HFFc6 (cell line): ENCODE measurements at places on chromosomes 6 and 20.

DNA sequence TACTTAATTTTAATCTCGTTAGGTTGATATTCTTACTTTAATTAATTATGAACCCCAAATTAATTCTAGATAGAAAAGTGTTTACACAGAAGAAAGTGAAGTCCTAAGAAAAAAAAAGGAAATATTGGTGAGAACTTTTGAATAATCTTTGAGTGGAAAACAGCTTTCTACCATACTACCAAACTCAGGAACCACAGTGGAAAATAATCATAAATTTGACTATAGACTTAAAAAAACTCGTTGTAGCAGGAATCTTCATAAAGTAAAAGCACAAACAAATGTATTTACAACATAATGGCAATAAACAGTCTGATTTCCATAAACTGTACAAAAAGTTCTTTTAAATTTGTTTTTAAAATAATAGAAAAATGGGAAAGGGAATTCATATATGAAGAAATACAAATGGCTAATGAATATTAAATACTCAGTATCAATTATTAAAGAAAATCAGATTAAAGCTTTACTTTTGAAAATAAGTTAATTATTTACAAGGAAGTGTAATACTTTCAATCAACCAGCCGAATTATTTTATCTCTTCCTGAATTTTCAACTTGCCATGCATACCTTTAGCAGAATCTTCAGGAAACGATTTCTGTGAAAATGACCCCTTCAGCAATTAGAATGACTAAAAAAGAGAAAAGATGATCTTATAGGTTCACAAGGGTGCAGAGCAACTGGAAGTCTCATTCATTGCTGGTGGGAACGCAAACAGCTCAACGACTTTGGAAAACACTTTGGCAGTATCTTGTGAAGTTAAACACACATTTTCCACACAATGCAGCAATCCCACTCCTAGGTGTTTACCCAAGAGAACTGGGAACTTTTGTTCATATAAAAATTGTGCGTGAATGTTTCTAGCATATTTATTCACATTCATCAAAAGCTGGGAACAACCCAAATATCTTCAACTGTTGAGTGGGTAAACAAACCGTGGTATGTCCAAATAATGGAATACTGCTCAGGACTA is 38.5 kb upstream of the BMP6 start:
- no peak overlapping the region for H3K27ac ChIP-seq
- H3K36me3 ChIP-seq = no peaks in the 10 kb centered on the region
- no peak for DNase-seq
- no peak overlapping the region for H3K4me3 ChIP-seq

- peaks cover 54% of the 10 kb centered on the region for H3K27me3 ChIP-seq
- H3K27ac ChIP-seq = no peak overlapping the region
- no peak for DNase-seq
- H3K36me3 ChIP-seq = no peaks in the 10 kb centered on the region
- H3K4me3 ChIP-seq = no peak overlapping the region
These were observed 13.9 kb upstream of the CCDC167 start for GRCh38 chr6:37513576-37513975.

DNA sequence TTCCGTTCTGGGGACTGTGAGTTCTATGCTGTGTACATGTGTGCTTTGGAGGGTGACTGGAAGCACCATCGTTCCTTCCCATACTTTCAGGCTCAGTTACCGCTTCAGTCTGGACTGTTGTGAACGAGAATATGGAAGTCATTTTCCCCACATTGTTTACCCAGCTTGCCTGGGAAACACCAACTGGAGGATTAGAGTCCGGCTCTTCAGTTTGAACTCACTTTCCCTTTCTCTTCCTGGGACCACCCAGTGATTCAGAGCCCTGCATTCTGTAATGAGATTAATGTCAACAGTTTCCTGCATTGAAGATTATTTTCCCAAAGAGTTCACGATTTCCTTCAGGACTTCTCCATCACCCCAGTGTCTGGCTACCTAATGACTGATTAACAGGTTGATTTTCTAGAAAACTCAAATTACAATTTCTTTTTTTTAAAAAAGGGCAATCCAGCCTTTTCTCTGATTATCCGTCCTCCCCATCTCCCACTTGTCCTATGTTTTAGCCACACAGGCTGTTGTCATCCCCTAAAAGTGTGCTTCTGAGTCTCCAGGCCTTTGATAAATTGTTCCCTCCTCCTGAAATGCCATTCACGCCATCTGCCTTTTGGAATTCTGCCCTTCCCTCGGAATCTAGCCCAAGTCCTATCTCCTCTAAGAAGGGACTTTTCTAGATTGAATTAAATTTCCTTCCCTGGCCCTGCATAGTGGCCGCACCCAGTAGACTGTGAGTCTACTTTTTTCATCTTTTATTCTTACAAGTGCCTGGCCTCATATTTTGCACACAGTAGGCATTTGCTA is 3.3 kb upstream of the TAGAP start:
- H3K4me1 ChIP-seq = no peaks in the 10 kb centered on the region
- no peaks in the 10 kb centered on the region for H3K36me3 ChIP-seq
- no peak overlapping the region for H3K4me3 ChIP-seq
- DNase-seq = no peak

DNA sequence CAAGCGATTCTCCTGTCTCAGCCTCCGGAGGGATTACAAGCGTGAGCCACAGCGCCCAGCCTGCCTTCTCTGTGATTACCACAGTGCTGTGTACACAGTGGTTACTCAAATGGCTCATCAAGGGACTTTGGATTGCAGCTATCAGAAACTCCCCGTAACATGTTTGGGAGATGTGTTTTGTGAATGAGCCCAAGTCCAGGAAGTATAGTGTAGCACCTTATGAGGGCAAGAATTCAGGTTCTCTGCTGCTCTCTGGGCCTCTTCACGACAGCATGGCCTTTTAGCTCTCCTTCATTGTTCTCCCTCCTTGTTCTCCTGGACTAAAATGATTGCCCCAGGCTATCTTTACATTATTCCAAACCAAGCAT is 34.1 kb upstream of the RPL7L1 start:
- peaks cover 6% of the 10 kb centered on the region for H3K4me1 ChIP-seq
- DNase-seq = no peak
- H3K36me3 ChIP-seq = peaks cover 5% of the 10 kb centered on the region; the same call in 1 of the 2 replicates
- H3K27me3 ChIP-seq = no peaks in the 10 kb centered on the region
- no peak overlapping the region for H3K4me3 ChIP-seq

DNA sequence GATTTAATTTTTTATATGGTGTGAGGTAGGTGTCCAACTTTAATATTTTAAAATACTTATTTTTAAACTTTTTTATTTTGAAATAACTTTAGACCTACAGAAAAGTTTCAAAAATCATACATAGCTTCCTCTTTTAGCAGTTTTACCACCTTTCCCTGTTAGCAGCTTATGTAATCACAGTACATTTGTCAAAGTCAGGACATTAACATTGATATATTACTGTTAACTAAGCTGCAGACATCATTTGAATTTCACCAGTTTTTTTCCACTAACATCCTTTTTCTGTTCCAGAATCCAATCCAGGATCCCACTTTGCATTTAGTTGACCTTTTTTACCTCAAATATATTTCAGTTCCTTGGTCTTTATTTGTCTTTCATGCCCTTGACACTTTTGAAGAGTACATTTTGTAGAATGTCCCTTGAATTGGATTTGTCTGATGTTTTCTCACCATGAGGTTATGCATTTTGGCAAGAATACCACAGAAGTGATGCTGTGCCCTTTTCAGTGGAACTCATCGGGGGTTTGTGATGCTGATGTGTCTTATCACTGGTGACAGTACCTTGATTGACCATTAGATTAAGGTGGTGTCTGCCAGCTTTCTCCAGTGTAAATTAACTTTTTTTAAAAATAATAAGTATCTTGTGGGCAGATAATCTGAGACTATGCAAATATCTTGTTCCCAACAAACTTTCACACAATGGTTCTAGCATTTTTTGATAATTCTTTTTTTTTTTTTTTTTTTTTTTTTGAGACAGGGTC is 33.4 kb downstream of the TTLL9 start:
- peaks cover 21% of the 10 kb centered on the region for H3K27me3 ChIP-seq
- H3K36me3 ChIP-seq = no peaks in the 10 kb centered on the region
- H3K27ac ChIP-seq = no peak overlapping the region
- no peaks in the 10 kb centered on the region for H3K4me1 ChIP-seq
- H3K4me3 ChIP-seq = no peak overlapping the region
- no peak for DNase-seq

GRCh38 chr6:117601811-117602150 is 530 bp downstream of the GOPC start:
- H3K27me3 ChIP-seq = no peaks in the 10 kb centered on the region
- peak overlapping the region; percentile 99 for H3K4me3 ChIP-seq
- peaks cover 48% of the 10 kb centered on the region for H3K36me3 ChIP-seq
- H3K4me1 ChIP-seq = peaks cover 29% of the 10 kb centered on the region
